ENCODE measurements at places on chromosomes 2 and 18.

DNA sequence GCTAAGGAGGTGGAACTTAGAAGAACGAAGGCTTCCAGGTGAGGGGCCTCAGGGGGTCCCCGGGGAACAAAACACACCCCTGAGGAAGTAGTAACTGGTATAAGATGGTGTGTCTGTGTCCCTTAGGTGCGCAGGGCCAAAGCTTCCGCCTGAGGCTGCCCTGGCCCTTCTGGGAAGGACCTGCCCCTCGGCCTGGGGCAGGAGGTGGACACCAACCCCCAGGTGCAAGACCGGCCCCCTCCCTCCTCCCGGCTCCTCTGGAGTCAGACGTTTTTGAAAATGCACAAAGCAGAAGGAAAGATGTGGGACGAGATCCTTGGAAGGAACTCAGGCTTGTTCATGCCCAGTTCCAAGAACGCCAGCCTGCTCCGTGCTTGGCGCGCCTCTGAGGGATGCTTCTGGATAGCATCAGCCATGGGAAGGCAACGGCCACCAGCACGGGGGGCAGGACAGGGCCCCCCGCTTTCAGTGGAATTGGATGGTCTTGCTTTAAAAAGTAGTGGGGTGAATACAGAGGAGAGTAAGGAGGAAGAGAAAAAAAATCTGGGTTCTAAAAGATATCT, 37.5 kb downstream of the MYT1L start:
- no peak for DNase-seq

DNA sequence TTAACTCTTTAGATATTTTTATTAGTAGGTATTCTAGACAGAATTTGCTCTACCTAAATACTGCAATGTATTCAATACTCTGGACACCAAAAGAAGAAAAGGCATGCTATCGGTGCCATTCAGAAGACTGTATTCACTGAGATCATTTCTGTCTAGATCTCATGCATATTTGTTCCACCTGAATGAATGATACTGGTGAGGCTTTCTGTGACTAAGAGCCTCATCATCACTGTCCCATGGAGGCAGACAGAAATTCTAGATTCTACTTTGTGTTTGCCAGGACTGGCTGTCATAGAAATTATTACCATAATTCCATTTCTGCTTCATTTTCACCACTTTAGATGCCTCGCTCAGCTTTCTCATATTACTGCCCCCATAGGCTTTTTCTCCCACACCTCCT, 340.7 kb downstream of the MBD2 start:
- no peak for DNase-seq

DNA sequence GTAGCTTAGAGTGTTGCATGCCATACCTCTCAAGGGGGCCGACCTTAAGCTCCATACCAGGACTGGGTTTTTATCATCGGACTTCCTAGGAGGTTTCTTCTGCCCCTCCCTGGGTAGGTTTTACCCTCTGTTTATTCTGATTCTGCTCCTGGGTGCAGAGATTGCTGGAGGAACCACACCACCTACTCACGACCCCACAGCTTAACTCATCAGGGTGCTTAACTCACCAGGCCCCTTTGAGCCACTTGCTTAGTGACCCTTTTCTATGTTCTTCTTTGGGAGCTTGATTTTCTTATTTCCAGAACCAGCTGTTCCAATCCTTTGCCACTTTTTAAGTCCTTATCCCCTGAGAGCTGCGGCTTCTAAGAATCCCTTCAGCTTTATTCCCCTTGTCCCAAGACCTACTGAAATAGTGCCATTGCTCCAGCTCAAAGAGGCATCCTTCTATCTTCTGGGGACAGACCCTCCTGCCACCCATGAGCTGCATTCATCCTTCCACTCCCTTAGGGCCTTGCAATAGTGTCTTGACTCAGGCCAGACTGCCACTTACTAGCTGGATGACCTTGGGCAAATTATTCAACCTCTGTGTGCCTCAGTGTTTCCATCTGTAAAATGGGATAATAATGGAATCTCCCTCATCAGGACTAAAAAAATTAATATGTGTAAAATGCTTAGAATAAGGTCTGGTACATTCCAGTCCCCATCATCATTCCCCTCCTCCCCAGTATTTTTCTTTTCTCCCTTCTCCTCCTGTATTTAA, 5.8 kb downstream of the OXER1 start:
- DNase-seq: no peak

GRCh38 chr18:76565238-76566173, 70.5 kb upstream of the ZNF516 start:
- DNase-seq: no peak

- DNase-seq: no peak
Measured at GRCh38 chr18:9103376-9103873, 926 bp downstream of the NDUFV2 start.

DNA sequence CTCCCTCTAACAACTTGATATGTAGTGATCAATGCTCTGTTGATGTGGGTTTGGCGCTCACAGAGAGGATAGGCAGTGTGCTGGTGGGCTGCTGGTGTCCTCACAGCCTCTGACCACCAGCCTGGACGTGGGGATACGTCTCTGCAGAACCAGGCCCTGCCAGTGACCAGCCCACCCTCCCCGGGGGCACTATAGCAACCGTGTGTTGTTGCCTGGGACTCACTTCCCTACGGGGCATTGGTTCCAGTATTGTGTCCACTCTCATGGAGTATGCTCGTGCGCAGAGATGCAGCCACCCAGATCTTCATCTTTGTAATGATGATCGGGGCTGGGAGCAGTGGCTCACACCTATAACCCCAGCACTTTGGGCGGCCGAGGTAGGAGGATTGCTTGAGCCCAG, 180.1 kb downstream of the LDLRAD4 start:
- no peak for DNase-seq

DNA sequence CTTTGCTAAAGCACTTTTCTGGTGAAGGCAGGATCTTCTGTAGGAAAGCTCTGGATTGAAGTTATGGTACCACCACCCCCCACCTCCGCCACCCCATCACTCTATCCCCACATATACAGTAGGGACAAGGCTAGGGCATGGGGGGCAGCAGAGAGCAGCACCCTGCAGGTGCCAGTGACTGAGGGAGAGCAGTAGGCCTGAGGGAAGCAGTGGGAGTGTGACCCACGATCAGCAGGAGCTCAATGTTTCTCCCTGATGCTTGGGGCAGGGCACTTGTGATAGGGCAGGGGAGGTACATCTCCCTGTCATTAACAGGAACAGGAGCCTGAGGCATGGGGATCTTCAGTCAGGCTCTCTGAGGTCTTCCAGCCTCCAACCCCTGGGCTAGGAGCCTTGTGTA, 121.6 kb downstream of the ZFP36L2 start:
- DNase-seq: no peak

GRCh38 chr2:23280401-23280800, 104.6 kb upstream of the KLHL29 start:
- DNase-seq: no peak

DNA sequence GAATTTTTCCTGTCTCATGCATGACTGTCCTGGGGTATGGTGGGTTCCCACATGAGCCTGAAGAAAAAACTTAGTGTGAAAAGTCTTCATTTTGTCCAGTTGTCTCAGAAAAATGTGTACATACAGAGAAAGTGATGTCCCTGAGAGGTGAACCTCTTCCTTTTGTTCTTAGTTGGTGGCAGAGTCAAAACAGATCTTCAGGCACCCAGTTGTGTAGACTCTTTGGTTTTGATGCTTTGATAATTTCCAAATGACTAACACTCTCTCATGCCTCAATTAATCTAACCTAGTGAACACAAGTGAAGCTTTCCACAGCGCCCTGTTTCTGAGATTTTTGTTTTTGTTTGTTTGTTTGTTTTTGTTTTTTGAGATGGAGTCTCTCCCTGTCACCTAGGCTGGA, 273.5 kb downstream of the PIK3C3 start:
- no peak for DNase-seq

Measured in cortex of kidney (tissue), 1 donor.